ENCODE measurements at places on chromosomes 5 and 9.
A peak's percentile ranks its signal among the peaks of the same experiment; 100 is the strongest.

- DNase-seq = peak; percentile 2
Observed at GRCh38 chr5:73796164-73797131, 170.5 kb downstream of the ARHGEF28 start.

- DNase-seq = no peak
Observed at GRCh38 chr9:84969084-84969483, 299.6 kb downstream of the NTRK2 start.

DNA sequence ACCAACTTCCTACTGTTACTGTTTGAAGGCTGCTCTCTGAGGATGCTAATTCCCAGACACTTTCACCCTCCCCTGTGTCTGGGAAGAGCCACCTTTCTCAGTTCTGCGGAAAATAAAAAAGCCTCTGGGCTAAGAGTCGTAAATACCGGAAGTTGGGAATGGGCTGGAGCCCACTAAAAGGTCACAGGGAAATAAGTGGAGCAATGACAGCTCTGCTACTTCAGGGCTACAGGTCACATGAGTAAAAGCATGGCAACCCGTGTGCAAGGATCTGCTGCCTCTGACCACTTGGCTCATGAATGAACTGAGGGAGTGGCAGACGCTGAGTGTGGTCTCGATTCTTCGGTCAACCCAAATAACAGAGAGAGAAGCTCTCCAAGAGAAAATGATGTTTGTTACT is 25.8 kb upstream of the ATP6V1G1 start:
- DNase-seq = no peak

- DNase-seq = no peak
Observed at GRCh38 chr5:8247049-8247899, 378.3 kb downstream of the MTRR start.

GRCh38 chr5:154485850-154486426 is 7.9 kb upstream of the HAND1 start:
- no peak for DNase-seq

GRCh38 chr9:8750639-8751051 is 951.1 kb upstream of the DMAC1 start:
- DNase-seq = no peak

GRCh38 chr5:604391-604831 is 7.7 kb upstream of the CEP72 start:
- no peak for DNase-seq

DNA sequence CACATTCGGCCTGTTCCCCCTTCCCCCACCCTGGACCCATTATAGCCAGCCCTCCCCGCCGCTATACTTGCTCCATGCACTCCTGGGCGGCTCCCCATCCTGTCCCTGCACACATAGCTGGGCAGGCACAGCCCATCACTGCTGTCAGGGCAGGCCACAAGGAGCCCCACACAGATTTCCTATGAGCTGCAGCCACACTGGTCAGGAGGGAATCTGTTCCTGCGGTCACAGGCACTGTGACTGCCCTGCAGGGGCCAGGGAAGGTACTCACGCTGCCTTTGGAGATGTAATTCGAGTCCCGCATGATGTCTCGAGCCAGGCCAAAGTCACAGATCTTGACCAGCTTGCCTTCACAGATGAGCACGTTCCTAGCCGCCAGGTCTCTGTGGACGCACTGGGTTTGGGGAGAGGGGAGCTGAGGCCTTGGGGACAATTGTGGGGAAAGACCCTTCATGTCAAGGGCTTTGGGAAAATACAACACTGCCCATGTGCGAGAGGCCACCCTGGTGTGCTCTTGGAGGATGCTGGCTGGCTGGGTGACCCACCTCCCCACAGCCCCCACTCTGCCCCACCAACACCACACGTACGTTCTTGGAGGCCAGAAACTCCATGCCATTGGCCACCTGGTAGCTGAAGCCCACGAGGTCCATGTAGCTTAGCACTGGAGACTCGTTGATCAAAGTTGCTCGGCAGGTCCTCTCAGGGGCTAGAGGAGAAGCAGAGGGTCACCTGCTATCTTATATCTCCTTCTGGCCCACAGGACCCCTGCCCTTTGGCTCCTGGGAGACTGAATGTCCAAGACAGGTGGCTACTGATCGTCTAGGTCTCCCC is 34.5 kb upstream of the CSF1R start:
- DNase-seq = no peak

GRCh38 chr5:110008131-110008530 is 318.4 kb downstream of the MAN2A1 start:
- DNase-seq = no peak

DNA sequence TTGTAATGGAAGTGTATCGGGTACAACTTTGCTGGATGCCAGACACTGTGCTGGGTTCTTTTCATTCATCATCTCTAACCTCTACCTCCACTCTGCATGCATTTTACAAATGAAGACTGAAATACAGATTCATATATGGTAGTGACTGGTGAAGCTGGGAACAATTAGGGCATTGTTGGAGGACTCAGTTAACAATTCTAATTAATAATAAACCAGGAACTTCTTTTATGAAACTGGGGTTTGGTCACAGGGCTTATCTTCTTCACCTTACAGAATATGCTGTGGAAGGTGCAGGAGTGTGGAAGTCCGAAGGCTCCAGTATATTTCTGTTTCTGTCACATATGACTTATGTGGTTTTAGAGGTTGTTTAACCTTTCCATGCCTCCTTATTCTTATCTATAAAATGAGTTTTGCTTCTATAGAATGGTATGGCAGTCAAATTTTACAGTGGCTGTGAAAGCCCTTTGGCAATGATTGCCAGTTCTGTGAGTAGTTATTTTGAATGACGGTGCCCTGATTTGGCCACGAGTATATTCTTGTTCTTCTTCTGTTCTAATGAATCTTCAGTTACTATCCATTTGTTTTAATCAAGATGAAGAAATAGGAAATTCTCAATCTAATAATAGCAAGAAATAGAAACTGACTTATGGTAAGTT is 284.7 kb downstream of the GABRB2 start:
- no peak for DNase-seq

DNA sequence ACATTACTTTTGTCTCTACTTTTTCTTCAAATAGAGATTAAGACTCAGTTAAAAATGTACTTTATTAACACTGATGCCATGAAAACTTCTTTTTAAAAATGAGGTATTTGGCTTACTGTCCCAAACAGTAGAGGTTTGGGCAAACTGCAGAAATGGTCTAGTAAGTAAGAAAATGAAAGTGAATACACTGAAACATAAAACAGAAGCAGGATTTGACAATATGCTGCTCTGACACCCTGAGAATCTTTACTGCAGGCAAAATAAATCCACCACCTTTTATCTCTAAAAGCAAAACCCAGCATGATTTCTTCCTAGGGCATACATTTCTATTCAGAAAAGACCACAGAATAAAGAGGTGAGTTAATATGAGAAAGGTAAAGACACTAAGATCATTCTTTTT is 86.2 kb downstream of the SLC38A9 start:
- DNase-seq = no peak

- DNase-seq = no peak
Observed at GRCh38 chr5:32514806-32515205, 70.3 kb upstream of the ZFR start.

DNA sequence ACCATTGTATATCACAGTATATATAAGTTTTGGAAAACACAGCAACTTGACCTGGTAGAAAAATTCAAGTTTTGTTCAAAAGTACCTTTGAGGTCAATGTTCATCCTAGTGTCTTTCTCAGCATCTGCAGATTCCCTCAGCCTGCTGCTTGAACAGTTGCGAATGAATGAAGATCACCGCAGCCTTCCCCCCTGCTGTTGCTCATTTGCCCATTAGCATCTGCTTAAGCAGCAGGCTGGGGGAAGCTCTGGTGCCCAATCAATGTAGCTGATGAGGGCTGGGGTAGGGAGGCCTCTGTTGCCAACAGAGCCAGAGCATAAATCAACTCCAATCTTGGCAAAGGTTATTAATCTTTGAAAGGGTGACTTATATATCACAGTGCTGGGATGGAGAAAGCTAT is 586.5 kb upstream of the PTPRD start:
- DNase-seq = no peak

GRCh38 chr9:97811533-97812246 is 41.3 kb upstream of the FOXE1 start:
- DNase-seq = no peak

- no peak for DNase-seq
Observed at GRCh38 chr9:68727636-68728035, 22.6 kb downstream of the PIP5K1B start.

- DNase-seq = no peak
Observed at GRCh38 chr9:124696101-124696500, 75.0 kb downstream of the NR6A1 start.

- DNase-seq = no peak
Observed at GRCh38 chr5:13766236-13766635, 178.3 kb downstream of the DNAH5 start.

GRCh38 chr5:148314187-148314586 is 2.0 kb downstream of the SPINK7 start:
- no peak for DNase-seq

- no peak for DNase-seq
Observed at GRCh38 chr5:38752622-38753021, 93.2 kb upstream of the OSMR start.

DNA sequence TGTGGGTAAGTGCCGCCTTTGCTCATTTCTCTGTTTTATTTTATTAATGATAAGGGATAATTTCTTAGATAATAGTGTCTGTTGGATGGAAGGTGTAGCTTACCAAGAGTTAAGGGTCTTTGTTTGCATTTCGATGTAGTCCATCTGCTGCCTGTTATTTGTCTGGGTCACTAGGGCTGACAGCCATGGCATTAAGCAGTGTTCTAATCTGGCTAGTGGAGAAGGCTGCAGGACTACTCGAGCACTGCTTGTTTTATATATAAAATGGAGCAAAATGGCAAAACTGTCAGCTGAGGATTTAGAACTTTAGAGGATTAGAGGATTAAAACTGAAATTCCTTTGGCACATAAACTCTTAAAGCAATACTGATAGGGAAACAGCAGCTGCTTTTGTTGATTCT is 67.5 kb downstream of the C7 start:
- no peak for DNase-seq

DNA sequence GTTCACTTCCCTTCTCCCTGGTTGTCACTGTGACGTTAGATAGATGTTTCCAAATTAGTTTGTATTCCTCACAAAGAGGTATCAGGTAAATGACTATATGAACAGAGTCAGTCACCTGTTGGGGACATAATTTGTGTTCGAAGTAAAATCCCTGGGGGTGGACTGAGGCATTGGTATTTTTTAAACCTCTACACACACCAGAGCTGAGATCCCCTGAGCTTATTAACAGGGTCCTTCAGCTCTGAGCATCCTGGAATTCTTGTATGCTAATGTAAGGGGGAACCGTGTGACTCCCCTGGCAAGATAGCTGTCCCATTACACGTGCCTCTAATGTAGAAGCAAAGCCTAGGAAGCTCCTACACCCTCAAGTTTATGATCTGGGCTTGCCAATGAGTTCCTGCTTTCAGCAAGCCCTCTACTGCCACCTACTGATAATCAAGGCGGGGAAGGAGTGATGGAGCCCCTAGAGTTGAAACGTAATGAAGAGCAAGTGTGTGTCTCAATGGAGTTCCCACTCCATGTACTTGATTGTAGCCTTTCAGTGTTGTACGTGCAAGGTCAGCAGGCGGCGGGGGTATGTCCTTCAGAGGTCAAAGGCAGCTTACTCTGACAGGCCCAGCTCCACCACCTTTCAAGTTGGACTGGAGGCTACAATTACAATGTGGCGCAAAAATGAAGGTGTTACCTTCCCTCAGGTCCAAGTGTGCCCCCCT is 14.4 kb downstream of the PRKACG start:
- no peak for DNase-seq

DNA sequence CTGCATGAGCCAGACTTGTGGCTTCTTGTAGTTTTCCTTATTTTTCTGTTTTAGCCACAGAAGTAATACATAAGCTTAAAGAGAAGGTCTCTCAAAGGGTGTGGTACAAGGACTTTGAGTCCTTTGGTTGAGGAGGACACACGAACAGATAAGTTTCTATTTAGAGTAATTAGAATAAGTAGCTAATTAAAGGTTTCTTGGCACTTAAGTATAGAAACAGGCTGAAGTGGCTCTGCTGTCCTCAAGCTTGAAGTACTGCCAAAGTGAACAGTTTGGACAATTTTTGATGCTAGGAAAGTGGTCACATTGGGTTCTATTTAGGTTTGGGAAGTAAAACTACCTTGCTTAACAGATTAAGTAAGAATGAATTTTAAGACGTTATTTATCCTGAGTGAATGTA is 278.3 kb upstream of the MPDZ start:
- DNase-seq = no peak

DNA sequence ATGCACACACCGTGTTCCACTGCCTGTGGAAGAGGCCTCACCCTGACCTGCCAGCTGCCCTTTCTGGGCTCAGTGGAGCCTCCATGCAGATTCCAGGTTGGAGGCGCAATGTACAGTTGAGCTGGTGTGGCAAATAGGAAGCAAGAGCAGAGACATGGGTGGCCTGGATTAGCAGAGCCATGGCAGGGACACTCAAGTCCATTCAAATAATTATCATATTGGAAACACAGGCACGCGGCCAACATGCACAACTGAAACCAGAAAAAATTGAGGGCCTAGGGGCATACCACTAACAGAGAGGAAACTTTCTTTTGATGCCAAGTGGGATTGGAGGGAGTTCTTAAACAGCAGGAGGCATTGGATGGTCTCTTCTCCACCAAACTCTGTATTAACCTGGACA is 35.8 kb downstream of the OTULINL start:
- DNase-seq = no peak

GRCh38 chr5:166342402-166342801 is 1949.0 kb upstream of the WWC1 start:
- no peak for DNase-seq

- no peak for DNase-seq
Observed at GRCh38 chr5:172852490-172853354, 18.7 kb downstream of the ERGIC1 start.

DNA sequence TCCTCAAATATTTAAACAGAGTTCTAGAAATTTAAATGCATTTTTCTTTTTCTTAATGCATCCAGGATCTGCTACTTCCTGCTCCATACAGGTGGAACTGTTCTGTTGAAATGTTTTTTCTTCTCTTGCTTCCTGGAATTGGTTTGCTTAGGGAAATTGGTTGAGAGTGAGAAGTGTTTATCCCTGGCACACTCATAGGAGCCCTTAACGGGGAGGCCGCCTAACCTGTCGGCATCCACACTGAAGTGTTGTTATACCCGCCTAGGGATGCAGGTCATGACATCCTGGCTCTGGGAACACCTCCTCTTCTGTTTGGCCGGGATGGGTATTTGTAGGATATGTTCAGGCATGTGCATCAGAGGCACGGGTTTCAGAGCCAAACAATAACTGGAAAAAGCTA is 239.7 kb downstream of the GADD45G start:
- no peak for DNase-seq
